ENCODE measurements at places on chromosomes 6 and 20. TPM values are rescaled to one million over a fixed set of nuclear protein-coding genes. Genes with fewer than 3 reads are reported as not detected.

DNA sequence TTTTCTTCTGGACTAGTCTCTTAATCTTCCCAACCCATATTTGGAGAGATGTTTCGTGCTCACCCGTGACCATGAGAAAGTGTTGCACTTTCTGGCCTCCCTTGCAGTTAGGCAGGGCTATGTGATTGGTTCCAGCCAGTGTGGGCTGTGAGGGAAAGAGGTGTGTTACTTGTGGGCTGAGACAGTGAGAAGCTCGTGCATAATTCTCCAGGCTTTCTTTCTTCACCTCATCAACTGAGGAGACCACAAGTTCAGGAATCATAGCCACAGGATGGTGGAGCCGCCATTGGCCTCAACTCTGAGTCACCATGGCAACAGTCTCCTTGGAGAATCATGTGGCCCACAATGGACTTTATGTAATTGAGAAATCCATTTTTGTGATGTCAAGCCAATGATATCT, 57.5 kb upstream of the FUCA2 start:
- no peak for DNase-seq

ACTL10 gene
- total RNA-seq = 0.71 TPM

- DNase-seq = no peak
These were observed 292.1 kb downstream of the ADGB start for GRCh38 chr6:146890644-146891434.

GRCh38 chr6:161444464-161444863, 170.6 kb upstream of the AGPAT4 start:
- DNase-seq = peak; percentile 67

DNA sequence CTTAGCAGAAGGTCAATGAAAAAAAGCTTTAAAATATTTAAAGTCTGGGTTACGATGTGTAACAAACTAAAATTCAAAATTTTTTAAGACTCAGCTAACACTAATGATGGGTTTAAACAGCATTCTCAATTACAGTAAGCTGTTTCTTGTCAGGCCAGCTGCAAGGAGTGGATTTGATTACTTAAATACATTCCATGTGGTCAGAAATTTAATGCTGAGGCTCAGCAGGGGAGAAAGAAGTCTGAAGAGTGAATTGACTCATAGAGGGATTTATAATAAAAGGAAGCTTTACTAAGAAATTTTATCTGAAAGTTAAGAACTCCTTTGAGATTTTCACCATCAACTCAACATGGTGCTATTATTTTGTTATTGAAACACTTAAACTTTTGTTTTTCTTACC, 398.6 kb downstream of the KHDRBS2 start:
- DNase-seq = no peak

DNA sequence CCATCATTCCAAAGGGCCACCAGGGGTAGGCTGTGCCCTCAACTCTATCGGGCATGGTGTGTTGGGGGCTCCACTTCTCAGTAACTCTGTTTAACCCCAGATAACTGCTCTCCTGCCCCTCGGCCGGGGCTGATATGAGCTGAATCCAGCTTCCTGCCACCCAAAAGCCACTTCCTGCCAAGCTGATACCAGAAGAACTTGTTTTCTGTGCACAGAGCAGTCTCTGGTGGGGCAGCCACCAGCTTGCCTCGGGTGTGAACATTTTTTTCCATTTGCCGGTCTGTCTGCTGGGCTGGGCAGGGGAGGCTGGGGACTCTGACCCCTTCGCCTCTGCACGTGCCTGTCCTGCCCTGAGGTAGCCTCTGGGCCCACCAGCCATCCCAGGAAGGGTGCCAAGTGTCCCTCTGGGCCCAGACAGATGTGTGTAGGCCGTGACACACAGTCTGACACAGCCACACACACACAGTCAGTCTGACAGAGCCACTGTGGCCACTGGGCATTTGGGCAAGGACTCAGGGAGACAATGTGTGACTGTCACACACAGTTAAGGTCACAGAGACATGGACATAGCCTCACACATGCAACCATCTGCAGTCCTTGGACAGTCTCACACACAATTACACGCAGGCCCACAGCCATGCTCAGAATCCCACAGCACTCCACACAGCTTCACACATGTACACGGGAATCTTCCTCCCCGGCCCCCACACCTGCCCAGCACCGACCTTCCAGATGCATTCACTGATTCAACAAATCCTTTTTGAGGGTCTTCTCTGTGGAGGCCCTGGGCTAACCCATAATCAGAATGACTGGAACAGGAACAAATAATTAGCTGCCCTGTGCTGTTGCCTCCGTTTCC, 45.1 kb downstream of the NOL4L start:
- no peak for DNase-seq

KHDRBS2 gene
- 0.31 TPM for total RNA-seq

DNA sequence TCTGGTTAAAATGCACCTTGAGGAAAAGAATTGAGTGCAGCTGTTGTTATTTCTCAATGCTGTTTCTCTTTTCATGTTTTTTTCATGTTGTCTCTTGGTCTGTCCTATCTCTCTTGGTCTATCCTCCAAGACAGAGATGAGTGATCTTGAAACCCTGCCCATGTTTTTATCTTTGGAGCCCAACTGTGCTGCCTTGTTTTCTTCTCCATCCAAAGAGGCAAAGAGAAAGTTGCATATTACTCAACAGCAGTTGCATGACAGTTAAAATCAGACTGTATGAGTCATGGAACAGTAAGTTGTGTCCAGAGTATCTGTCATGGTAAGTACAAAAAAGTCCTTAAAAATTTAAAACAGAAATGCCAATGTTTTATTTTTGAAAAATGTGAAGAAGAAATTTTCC, 26.2 kb downstream of the BCAS1 start:
- no peak for DNase-seq

RNF114 gene
- 80.5 TPM for total RNA-seq

- DNase-seq = no peak
These were observed 627.4 kb upstream of the CITED2 start for GRCh38 chr6:140001821-140002341.

DNA sequence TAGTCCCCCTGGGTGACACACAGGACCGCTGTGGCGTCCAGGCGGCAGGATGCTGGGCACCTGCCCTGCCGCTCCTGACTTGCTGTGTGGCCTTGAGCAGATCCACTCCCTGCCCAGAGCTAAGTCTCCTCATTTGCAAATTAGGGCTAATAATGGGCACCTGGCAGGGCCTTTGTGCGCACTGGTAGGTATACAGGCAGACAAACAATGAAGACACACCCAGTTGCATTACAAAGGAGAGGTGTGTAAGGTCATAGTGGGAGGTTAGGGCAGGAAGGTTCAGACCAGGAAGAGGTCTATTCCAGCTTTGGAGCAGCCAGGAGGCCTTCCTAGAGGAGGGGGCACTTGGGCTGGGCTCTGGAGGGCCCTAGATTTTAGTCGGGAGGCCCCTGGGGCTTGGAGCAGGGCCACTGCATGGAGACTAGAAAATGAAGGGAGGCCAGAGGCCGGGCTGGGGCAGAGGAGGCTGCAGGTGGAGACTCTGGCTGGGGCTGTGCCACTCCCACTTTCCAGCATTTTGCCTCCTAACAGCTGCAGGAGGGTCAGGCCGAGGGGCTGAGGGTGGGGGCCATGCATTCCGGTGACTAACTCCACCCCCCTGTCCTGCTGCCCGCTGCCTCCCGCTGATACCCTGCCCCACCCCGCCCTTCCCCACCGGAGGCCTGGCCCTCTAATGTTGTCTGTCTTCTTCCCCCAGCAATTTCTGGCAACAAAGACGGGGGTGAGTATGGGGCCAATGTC, 28.5 kb downstream of the MYH7B start:
- no peak for DNase-seq

HLA-G gene
- total RNA-seq = 1.2 TPM

DNA sequence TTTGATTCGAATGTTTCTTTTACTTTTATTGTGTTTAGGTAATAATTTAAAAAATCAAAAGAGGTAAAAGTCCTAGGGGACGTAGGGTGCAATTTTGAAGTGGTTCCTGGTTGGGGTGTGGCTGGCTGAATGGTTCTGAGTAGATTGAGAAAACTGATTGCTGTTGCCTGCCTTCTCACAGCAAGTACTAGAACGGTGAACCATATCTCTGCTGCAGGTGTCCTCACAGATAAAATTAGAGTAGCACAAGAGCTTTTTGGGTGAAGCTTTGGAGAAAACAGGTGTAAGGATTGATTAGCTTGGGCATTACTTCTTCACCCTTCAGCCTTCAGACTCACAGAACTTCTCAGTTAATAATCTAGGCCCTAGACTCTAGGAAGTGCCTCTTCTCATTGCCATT, 19.8 kb upstream of the GJA10 start:
- DNase-seq = no peak

CST7 gene
- total RNA-seq = 6.7 TPM

RBPJL gene
- total RNA-seq = not detected

- DNase-seq = no peak
These were observed 33.8 kb upstream of the LCA5 start for GRCh38 chr6:79571030-79571367.

- no peak for DNase-seq
These were observed 403.4 kb downstream of the GJA1 start for GRCh38 chr6:121838842-121839241.

GRCh38 chr6:100880853-100881706, at the start of gene ASCC3:
ASCC3 (minus strand) TSS chr6:100881329; CDS start chr6:100867997, 13,332 bp downstream.
- peak; percentile 95 for DNase-seq

PAX1 gene
- total RNA-seq = 0.27 TPM

SNAI1 gene
- total RNA-seq = 32.6 TPM

NMBR gene
- total RNA-seq = 0.45 TPM

TRIM31 gene
- total RNA-seq = not detected

BAG2 gene
- 6.1 TPM for total RNA-seq

DNA sequence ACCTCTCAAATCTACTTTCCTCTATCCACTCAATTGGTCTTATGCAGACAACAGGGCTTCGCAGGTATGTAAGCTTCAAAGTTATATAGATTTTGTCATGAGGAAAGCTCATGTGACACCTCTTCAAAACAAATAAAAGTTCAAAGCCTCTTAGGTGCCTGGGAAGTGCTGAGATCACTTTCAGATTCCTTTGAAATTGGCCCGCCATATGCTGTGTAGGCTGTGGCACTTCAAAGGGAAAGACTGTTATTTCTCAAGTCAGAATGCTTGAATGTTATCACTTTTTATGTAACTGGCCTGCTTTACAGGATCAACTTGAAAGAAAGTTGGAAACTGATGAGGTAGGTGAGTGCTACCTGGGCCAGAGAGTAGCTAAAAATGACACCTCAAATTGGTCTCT, 67.1 kb upstream of the GFRAL start:
- DNase-seq = no peak

DNA sequence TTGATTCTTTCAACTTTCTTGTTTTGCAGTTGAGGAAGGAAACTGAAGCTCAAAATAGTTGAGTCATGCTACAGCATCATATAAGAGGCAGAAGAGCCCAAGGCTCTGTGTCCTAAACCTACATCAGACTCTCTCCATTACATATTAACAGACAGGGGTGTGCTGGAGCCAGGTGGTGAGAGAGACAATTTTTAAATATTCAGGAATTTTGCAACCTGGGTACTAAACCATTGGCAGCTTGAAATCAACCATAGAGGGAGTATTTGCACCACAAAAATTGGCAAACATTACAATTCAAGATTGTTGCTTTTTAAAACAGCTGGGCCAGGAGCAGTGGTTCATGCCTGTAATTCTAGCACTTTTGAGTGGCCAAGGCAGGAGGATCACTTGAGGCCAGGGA, 65.8 kb upstream of the SOX4 start:
- no peak for DNase-seq

GRCh38 chr6:105058846-105059245, 101.9 kb downstream of the LIN28B start:
- no peak for DNase-seq

- no peak for DNase-seq
These were observed 180.5 kb downstream of the IBTK start for GRCh38 chr6:82066991-82067411.

- DNase-seq = no peak
These were observed 26.4 kb downstream of the AFG1L start for GRCh38 chr6:108321253-108321747.

C6orf163 gene
- 4.7 TPM for total RNA-seq

- no peak for DNase-seq
These were observed 21.2 kb downstream of the NHLRC1 start for GRCh38 chr6:18101271-18101670.
